ENCODE measurements at places on chromosomes 4 and X. TPM values are rescaled to one million over a fixed set of nuclear protein-coding genes. Genes with fewer than 3 reads are reported as not detected.

DNA sequence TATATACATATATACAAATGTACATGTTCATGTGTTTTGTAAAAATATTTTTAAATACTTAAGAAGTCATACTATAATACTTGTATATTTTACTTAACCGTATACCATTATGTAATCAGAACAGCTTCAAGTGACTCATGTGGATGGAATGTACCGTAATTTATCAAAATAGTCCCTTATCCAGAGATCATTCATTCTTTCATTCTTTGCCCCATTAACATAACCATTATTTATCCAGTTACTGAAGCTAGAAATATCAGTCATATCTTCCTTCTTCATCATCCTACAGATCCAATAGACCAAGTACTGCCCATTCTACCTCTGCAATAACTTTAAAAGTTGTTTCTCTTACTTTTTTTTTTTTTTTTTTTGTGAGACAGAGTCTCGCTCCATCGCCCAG is 164.2 kb downstream of the MAB21L2 start:
- peak; percentile 37 for DNase-seq

GRCh38 chr4:107806196-107806595 is 18.5 kb upstream of the SGMS2 start:
- no peak for DNase-seq

GRCh38 chr4:168908093-168908492 is 102.0 kb downstream of the CBR4 start:
- DNase-seq: no peak

Gene AGA
- 23.8 TPM for total RNA-seq

Gene SLC9B2
- total RNA-seq: 24.2 TPM

- DNase-seq: no peak
Observed at GRCh38 chr4:2442175-2442993, 23.6 kb downstream of the CFAP99 start.

DNA sequence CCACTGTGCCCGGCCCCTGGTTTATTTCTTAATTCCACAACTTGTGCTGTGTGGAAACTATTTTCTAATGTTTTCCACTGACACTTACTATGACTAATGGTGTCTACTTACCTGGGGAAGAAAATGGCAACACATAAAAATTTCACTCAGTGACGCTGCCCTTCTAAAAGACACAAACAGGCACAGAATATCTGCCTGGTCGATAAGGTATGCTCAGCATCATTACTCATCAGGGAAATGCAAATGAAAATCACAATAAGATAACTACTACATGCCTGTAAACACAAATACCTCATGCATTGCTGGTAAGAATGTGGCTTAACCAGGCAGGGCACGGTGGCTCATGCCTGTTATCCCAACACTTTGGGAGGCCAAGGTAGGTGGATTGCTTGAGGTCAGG is 61.6 kb downstream of the UBE2K start:
- DNase-seq: no peak

Gene FAM53A
- total RNA-seq: 1.1 TPM
